ENCODE measurements at places on chromosomes 4 and X. TPM values are rescaled to one million over a fixed set of nuclear protein-coding genes. Genes with fewer than 3 reads are reported as not detected.

The KIAA1210 gene
- not detected for total RNA-seq

The POLN gene
- total RNA-seq, result 3.7 TPM

The RNF128 gene
- total RNA-seq, result 1.3 TPM

The COX7B gene
- 319 TPM for total RNA-seq

The SPATA4 gene
- total RNA-seq, result 0.44 TPM

The BEX5 gene
- not detected for total RNA-seq

- peaks cover 12% of the 10 kb centered on the region for H3K4me1 ChIP-seq
- H3K36me3 ChIP-seq, result no peaks in the 10 kb centered on the region
- peak overlapping the region; percentile 47 for H3K4me3 ChIP-seq
- peaks cover 87% of the 10 kb centered on the region for H3K27me3 ChIP-seq
Observed at GRCh38 chrX:72307646-72308051, 1.9 kb upstream of the CITED1 start.

- H3K27me3 ChIP-seq, result no peaks in the 10 kb centered on the region
- no peak for DNase-seq
- H3K27ac ChIP-seq, result no peak overlapping the region
- H3K4me1 ChIP-seq, result no peaks in the 10 kb centered on the region
- H3K4me3 ChIP-seq, result no peak overlapping the region
Observed at GRCh38 chr4:152843481-152844090, 63.8 kb downstream of the ARFIP1 start.

- peaks cover 39% of the 10 kb centered on the region for H3K4me1 ChIP-seq
- H3K36me3 ChIP-seq, result peaks cover 17% of the 10 kb centered on the region
- DNase-seq, result no peak
- H3K4me3 ChIP-seq, result peak overlapping the region; percentile 93
Observed at GRCh38 chr4:70687392-70687791, 940 bp upstream of the UTP3 start.

DNA sequence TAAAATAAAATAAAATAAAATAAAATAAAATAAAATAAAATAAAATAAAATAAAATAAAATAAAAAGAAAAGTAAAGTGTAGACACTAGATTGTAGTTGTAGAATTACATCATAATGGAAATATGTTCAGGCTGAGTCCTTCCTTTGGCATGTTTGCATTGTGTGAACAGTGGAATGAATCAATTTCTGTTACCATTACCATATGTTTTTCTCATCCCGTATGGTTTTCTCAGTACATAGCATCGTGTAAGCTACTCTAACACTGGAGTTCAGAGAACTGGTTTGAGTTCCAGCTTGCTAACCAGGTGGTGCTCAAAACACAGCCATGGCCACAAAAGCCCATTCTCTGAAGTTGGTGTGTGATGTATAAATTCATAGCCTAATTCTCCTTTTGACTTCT is 45.9 kb downstream of the USP11 start:
- no peaks in the 10 kb centered on the region for H3K4me1 ChIP-seq
- H3K4me3 ChIP-seq, result no peak overlapping the region
- H3K27ac ChIP-seq, result no peak overlapping the region
- H3K36me3 ChIP-seq, result no peaks in the 10 kb centered on the region
- no peaks in the 10 kb centered on the region for H3K27me3 ChIP-seq

DNA sequence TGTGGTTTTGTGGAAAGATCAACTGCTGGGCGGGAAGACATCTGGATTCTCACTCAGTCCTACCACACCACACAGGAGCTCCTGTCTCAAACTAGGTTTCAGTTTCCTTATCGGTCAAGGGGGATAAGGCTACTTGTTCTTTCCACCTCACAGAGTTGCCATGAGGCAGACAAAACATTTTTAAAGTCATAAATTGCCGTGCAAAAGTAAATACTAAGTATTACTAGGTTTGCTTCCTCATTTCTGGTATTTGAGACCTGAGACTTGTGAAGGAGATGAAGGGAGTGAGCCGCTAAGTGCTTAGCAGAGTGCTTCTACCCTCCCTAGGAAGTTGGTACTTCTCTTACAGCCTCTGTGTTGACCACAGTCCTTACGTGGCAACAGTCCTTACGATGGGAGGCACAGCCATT is 1.5 kb downstream of the LAP3 start:
- H3K36me3 ChIP-seq, result peaks cover 2% of the 10 kb centered on the region
- no peaks in the 10 kb centered on the region for H3K27me3 ChIP-seq
- H3K4me3 ChIP-seq, result peak overlapping the region; percentile 87
- H3K27ac ChIP-seq, result peak overlapping the region; percentile 93

DNA sequence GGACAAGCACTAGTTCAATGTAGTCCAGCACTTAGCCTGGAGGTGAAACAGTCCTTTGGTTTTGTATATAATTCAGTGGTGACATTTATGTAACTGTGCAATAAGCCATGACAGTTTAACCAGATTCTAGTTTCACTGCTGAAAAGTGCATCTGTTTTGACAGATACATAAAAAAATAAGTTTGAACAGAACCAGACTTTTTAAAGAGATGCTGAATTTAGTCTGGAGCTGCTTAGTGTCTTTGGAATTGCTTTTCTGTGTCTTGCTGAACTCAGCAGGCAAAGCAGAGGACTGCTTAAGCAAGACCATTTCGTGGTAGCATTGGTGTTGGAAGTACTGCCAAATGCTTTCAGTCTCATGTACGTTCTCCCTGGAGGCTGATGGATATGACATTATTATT is 393.5 kb downstream of the MAPK10 start:
- no peak overlapping the region for H3K4me3 ChIP-seq
- H3K27me3 ChIP-seq, result no peaks in the 10 kb centered on the region
- no peak overlapping the region for H3K27ac ChIP-seq
- no peaks in the 10 kb centered on the region for H3K36me3 ChIP-seq

DNA sequence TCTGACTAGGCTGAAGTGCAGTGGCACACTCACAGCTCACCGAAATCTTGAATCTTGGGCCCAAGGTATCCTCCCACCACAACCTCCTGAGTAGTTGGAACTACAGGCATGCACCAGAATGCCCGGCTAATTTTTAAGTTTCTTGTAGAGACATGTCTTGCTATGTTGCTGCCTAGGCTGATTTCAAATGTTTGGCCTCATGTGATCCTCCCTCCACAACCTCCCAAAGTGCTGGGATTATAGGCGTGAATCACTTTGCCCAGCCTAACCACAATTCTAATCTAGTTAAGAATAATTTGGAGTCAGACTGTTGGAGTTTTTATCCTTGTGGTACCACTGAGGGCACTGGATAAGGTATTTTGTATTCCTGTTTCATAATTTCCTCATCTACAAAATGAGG is 317.5 kb upstream of the AGA start:
- H3K4me3 ChIP-seq, result no peak overlapping the region
- H3K27me3 ChIP-seq, result no peaks in the 10 kb centered on the region
- H3K4me1 ChIP-seq, result no peaks in the 10 kb centered on the region
- no peaks in the 10 kb centered on the region for H3K36me3 ChIP-seq
- DNase-seq, result no peak
- H3K27ac ChIP-seq, result no peak overlapping the region

DNA sequence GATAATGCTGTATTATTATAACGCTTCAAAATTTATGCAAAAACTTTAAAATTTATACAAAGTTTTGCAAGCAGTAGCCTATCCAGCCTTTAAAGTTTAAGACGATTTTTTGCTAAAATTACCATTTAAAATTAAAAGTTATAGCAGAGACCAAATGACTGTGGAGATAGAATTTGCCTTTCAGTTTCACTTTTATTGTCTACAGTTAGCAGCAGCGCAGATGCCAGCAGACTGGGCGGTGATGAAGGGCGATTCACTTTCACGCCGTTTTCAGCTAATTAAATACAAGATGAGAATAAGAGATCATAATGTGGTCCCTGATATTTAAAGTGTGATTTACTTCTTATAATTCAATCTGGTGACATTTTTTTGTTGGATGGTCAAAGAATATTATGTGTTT is 1381.5 kb upstream of the ADGRL3 start:
- no peaks in the 10 kb centered on the region for H3K4me1 ChIP-seq
- DNase-seq, result no peak
- H3K4me3 ChIP-seq, result peak overlapping the region; percentile 10
- H3K27me3 ChIP-seq, result no peaks in the 10 kb centered on the region

DNA sequence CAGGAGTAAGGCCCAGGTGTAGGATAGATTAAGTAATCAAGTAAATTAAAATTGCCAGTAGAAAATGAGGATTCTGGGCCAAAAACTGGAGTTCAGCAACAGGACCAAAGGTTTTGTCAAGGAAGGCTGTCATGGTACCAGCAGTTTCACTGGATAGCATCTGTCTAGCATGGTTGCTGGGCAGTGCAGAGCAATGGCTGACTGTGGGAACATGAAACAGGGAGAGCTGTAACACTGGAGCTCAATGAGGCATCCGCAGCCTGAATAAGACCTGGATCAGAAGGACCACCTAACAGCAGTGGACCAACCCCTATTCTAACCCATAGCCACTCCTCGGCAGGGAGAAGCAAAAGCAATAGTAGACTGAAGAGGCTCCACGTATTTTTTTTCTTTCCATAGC is 132.4 kb downstream of the ATOH1 start:
- H3K27ac ChIP-seq, result no peak overlapping the region
- H3K4me3 ChIP-seq, result no peak overlapping the region
- no peaks in the 10 kb centered on the region for H3K27me3 ChIP-seq
- DNase-seq, result no peak
- H3K36me3 ChIP-seq, result no peaks in the 10 kb centered on the region
- H3K4me1 ChIP-seq, result no peaks in the 10 kb centered on the region

Data from tibial nerve (tissue), 4 donors.